Dorsolateral prefrontal cortex (tissue), 122 donors: ENCODE measurements at places on chromosomes 1 and 21.

GRCh38 chr1:84584126-84584525 is 9.9 kb upstream of the CTBS start:
- no peak for DNase-seq

- DNase-seq, result peak; percentile 76
Measured at GRCh38 chr1:3491291-3492246, 37.1 kb downstream of the ARHGEF16 start.

- no peak for DNase-seq
Measured at GRCh38 chr1:4367230-4367777, 287.1 kb upstream of the AJAP1 start.

- DNase-seq, result no peak
Measured at GRCh38 chr1:183905508-183906113, 100.7 kb downstream of the RGL1 start.

DNA sequence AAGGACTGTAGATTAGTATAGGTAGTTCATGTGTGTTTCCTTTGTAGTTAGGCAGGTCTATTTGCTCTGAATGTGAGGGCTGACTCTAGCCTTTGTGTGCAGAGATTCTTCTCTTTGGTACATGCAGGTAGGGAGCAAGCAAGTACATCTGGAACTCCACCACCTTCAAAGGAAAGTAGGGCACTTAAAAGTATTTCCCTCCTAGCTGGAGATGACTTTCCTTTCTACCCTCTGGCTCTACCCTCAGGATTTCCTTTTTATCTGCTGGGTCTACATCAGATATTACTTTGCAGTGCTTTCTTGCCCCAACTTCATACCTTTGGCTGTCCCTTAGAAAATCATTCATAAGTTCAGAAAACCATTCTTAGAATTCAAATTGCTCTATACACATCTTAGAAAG is 91.7 kb upstream of the HIVEP3 start:
- DNase-seq, result no peak

DNA sequence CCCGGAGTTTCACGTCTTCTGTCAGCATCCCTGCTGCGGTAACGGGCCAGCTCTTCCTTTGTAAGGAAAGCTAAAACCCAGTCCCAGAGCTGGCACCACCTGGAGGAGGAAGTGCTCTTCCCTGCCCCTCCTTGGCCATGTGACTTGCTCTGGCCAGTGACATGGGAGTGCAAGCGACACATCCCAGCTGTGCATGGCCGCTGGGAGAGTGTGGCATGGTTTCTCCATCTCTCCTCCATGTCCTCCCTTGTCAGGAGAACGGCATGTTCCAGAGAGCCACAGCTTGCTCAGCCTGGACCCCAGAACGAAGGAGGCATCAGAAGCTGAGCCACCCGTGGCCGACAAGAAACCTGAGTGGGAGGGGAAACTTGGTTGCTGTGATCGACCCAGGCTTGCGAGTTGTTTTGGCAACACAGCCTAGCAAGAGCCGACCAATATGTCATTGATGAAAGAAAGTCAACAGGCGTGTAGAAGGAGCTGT is 2.7 kb upstream of the PRXL2B start:
- no peak for DNase-seq

DNA sequence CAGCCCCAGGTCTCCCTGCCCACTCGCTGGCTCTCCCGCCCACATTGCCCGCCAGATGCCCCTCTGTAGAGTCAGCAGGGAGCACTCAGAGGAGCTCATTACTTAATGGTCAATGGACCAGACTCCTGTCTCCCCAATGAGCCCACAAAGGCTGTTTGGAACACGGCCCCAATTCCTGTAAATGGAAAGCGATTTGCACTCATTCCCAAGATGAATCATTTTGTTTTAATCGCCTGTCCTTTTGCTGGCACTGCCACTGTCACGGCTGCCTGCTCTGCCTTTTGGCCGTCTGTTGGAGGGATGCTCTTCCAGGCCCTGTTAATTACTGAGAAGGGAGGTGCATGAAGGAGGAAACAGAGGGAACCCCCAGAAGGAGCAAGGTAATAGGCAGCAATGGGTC is 44.8 kb upstream of the ATP2B4 start:
- DNase-seq, result no peak

DNA sequence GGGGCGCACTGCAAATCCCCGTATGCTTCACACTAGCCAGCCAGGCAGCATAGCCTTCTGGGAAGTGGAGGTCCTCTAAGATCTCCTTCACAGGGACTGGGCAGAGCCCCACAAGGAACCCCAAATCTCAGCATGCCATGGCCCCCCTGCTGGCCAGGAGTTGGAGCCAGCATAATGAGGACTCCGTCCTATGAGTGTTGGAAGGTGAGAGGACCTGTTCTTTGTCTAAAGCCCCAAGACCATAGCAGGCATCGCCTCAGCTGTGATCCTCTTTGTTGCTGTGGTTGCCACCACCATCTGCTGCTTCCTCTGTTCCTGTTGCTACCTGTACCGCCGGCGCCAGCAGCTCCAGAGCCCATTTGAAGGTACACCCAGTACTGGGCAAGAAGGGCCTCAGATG is 1.5 kb downstream of the SHISA4 start:
- DNase-seq, result no peak

- DNase-seq, result no peak
Measured at GRCh38 chr21:20800106-20800505, 198.1 kb upstream of the NCAM2 start.

GRCh38 chr1:61424382-61424781 is 300.6 kb downstream of the TM2D1 start:
- no peak for DNase-seq

GRCh38 chr1:160096274-160097116 is 1.9 kb downstream of the IGSF8 start:
- DNase-seq, result no peak

- no peak for DNase-seq
Measured at GRCh38 chr1:118958937-118959631, 29.1 kb downstream of the TBX15 start.

DNA sequence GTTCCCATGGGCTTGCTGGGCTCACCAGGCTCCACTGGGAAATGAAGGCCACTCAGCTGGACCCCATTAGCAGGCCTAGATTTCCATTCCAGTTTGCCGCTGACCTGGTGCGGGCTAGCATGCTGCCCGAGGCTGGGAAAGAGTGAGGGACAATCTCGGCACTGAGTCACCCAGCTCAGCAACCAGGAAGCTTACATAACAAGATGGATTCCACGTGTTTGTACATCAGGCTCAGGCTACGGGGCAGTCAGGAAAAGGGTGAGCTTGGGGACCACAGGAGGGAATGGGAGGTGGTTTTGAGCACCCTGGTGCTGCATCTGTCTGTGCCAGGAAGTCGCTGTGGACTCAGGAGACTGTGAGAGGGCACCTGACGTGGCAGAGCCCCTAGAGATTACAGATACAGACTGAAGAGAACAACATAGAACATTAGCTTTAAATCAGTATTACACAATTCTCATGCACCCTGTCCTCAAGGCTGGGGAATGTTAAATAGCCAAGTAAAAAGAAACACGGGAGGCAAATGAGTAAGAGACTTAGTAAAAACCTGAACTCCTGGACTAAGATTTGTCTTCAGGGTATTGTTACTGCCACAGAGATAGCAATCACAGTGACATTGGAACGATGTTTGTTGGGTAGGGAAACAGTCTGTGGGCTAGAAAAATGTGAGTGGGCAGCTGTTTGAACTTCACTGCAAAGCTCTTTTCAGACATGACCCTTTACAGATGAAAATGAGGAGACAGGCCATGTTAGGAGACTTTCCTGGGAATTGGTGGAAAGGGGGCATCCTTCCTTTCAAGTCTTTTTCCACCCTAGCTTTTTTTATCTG is 51.1 kb downstream of the GLUL start:
- DNase-seq, result no peak
